WTC11 (cell line): ENCODE measurements at places on chromosomes 6 and 20. TPM values are rescaled to one million over a fixed set of nuclear protein-coding genes. Genes with fewer than 3 reads are reported as not detected.

DOK5 gene
- 8.8 to 10.4 TPM (median 10.1 TPM) in 3 replicates for total RNA-seq

CEP162 gene
- total RNA-seq: 7.6 to 8.3 TPM (median 7.9 TPM) in 3 replicates

- no peak overlapping the region for H3K4me3 ChIP-seq
- H3K27ac ChIP-seq: no peak overlapping the region
- H3K36me3 ChIP-seq: peaks cover 12% of the 10 kb centered on the region
- no peaks in the 10 kb centered on the region for H3K27me3 ChIP-seq
Measured at GRCh38 chr20:6142348-6142993, 19.6 kb upstream of the FERMT1 start.

CST7 gene
- total RNA-seq: not detected in 3 replicates

GRCh38 chr6:169843991-169844390 is 92.6 kb downstream of the ERMARD start:
- 0 out of 2 replicates have a peak, but pooled peaks cover 3% of the 10 kb centered on the region for H3K4me1 ChIP-seq
- DNase-seq: no peak
- H3K27me3 ChIP-seq: no peaks in the 10 kb centered on the region
- H3K36me3 ChIP-seq: no peaks in the 10 kb centered on the region
- no peak overlapping the region for H3K4me3 ChIP-seq
- no peak overlapping the region for H3K27ac ChIP-seq

GRCh38 chr6:163036160-163036645 is 308.4 kb downstream of the PACRG start:
- H3K4me3 ChIP-seq: no peak overlapping the region
- peaks cover 16% of the 10 kb centered on the region for H3K36me3 ChIP-seq
- no peak for DNase-seq
- H3K27ac ChIP-seq: no peak overlapping the region

- no peaks in the 10 kb centered on the region for H3K27me3 ChIP-seq
Measured at GRCh38 chr6:47653706-47654105, 44.7 kb upstream of the ADGRF4 start.

RSPO3 gene
- total RNA-seq: 0.14 TPM in 1 of 3 replicates, not detected in the others

DNA sequence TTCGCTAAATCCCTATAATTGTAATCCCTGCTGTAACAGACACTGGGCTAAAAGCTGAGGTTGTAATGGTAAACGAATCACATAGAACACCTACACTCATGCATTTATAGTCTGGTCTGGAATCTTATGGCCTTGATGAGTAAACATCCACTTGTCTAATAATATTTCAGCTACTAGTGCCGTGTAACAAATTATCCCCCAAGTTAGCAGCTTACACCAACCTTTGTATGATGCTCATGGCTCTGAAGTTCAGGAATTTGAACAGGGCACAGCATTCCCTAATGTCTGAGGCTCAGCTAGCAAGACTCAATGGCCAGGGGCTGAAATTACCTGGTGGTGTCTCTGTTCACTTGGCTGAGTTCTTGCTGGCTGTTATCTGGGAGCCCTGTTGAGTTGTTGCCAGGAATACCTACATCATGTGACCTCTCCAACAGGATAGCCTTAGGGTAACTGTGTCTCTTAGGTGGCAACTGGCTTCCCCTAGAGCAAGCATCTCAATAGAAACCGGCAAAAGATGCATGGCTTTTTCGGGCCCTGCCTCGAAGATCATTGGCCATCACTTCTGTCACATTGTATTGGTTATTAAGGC is 100.9 kb upstream of the TMEM170B start:
- no peak overlapping the region for H3K27ac ChIP-seq
- 0 out of 2 replicates have a peak, but pooled peaks cover under 1% of the 10 kb centered on the region for H3K4me1 ChIP-seq
- H3K36me3 ChIP-seq: no peaks in the 10 kb centered on the region

DNA sequence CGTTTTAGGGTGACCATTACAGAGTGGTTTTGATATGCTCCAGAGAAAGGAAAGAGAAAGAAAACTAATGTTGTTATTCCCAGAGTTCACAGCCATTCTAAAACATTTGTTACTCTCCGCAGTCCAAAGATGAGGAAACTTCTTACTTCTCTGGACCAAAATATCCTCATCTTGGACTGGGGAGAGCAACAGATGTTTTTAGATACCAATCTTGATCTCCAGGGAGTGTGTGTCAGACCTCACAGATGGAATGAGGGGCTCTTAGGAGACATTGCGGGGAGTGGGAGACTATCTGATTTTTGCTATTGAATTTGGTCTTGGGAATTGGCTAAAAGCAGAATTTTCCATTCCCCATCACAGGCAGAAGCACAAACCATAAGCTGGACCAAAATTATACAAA is 110.8 kb downstream of the TNFAIP3 start:
- no peak overlapping the region for H3K27ac ChIP-seq
- H3K27me3 ChIP-seq: no peaks in the 10 kb centered on the region
- H3K4me3 ChIP-seq: no peak overlapping the region
- no peaks in the 10 kb centered on the region for H3K36me3 ChIP-seq
- peaks cover 13% of the 10 kb centered on the region for H3K4me1 ChIP-seq

CPNE5 gene
- 0.44 to 0.71 TPM (median 0.48 TPM) in 3 replicates for total RNA-seq

DNA sequence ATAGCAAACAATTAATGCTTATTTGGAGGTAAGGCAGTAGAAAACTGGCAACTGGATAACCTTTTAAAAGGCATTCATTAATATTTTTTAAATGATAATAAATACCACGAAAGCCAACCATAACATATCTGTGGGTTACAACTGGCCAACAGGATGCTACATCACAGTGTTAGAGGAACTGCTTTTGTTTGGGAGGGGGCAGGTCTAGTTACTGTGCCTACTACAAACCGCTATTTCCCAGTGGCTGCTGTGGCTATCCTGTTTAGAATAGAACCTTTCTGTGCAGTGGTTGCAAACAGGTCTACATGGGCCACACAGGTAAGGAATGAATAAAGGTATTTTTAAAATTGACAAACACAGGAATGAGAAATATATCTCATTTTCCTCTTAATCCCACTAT is 976 bp downstream of the PIGT start:
- H3K4me3 ChIP-seq: peak overlapping the region; percentile 91
- H3K27me3 ChIP-seq: no peaks in the 10 kb centered on the region
- H3K4me1 ChIP-seq: peaks cover 10% of the 10 kb centered on the region

DNA sequence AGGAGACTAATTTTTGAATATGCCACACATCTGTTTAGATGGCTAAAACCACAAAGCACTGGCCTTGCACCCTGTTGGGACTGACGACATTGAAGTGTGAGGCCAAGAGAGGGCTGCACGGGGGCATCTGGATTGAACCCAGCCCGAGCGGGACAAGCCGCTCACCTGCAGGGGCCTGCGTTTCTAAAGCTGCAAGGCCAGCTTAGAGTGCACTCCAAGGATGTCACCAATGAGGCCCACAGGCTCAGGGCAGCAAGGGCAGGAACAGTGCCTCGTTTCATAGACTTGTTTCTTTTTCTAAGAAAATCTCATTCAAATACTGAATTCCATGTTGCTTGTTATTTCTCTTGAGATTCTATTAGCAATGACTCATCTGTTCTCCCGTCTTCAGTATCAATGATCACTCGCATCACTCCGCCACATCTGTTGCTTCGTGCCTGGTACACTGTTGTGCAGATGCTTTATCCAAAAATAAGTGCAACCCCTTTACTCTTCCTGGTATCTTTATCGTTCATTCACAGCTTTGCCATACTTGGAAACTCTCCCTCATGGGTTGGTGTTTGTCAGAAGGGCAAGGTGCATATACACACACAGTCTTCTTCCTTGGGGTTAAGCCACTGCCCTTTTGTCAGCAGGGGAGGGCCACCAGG is 120.1 kb downstream of the IRF4 start:
- H3K4me1 ChIP-seq: peaks cover 32% of the 10 kb centered on the region
- H3K27me3 ChIP-seq: no peaks in the 10 kb centered on the region
- no peak overlapping the region for H3K4me3 ChIP-seq
- no peak for DNase-seq
- H3K27ac ChIP-seq: peak overlapping the region; percentile 38; the same call in 1 of the 2 replicates

ATAT1 gene
- 19.3 to 21.7 TPM (median 20.3 TPM) in 3 replicates for total RNA-seq

RSPH9 gene
- total RNA-seq: 0.16 to 0.35 TPM (median 0.32 TPM) in 3 replicates

DEFB115 gene
- total RNA-seq: not detected in 3 replicates

DCBLD1 gene
- 9.6 to 11.2 TPM (median 10.6 TPM) in 3 replicates for total RNA-seq

DNA sequence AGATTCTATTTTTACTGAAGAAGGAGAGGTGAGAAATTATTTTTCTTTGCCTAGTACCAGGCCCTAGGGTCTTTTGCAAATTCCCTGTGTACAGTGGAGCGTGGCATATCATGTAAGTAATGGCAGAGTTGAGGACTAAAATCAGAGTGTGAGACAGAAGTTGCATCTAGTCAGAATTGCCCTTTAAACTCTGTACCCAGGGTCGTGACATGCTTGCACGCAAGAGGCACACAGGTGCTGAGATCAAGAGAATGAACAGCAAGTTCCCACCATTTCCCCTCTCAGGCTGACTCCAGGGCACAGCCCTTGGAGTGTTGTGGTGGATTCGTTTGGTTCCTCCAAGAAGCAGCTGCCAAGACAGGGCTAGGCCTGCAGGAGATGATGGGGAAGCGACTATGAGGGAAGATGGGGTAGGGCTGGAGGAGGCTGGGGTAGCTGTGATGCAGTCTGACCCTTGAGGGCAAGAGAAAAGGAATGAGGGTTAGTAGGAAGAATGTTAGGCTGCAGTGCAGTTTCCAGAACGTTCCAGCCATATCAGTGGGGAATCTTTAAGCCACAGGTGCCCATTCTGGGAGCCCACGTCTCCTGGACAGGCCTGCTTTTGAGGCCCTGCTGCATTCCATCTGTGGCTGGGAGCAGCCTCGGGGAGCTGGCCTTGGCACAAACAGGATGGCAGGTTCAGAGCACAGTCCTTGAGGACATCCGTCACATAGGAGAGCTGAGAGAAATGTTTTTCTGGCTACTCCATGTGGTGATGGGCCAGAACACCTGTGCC is 6.9 kb downstream of the NELFCD start:
- peaks cover 64% of the 10 kb centered on the region for H3K36me3 ChIP-seq
- H3K27ac ChIP-seq: no peak overlapping the region
- no peaks in the 10 kb centered on the region for H3K27me3 ChIP-seq

DNA sequence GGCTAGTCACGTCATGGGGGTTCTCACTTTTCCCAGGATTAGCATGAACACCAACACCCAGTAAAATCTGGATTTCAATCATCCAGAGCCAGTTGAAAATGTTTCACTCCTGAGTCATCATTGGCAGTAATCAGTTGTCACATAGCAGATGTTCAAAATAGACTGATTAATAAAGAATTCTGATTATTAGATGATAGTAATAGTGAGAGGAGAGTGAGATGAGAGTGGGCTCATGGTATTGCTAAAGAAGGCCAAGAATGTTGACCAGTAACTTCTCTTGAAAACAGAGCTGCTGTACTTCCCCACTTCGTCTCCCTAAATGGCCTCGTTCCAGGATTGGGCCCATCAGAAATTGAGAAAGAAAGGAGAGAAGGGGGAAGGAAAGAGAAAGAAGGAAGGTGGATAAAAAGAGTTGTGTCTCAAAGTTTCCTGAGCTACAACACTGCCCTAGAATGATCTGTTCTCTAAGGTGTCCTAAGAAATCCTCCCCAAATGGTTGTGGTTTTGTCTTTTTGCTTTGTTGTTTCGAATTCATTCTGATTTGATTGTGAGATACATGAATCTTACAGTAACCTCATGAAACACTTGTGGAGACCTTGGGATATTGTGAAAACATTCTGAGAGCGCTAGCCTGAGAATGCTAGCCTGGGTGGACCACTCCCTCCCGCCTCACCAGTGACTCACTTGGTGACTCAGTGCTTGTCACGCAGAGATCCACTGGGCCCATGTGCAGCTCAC is 502.2 kb upstream of the JARID2 start:
- H3K4me1 ChIP-seq: 0 out of 2 replicates have a peak, but pooled peaks cover 4% of the 10 kb centered on the region
- no peak for DNase-seq
- H3K27me3 ChIP-seq: no peaks in the 10 kb centered on the region
- H3K27ac ChIP-seq: no peak overlapping the region

GRCh38 chr20:8627340-8628004 is 441.4 kb upstream of the PLCB4 start:
- H3K27ac ChIP-seq: no peak overlapping the region
- peaks cover 7% of the 10 kb centered on the region for H3K4me1 ChIP-seq
- H3K4me3 ChIP-seq: no peak overlapping the region

DNA sequence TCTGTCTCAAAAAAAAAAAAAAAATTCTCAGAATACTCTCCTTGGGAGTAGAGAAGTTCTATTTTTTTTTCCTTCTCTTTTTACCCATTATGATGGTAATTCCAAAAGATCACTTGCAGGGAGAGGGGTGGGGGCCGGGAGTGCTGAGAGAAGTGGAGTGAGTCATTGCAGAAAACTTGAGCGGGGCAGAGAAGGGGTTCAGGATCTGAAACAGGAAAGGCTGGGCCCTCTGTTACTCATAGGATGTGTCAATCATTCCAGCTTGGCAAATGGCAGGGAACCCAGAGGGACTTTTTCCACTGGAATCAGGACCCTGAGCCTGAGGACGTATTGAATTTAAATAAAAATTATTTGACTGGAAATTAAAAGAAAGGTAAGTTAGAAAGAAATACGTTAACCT is 111.4 kb upstream of the ARMC2 start:
- peak; percentile 43 for DNase-seq
- H3K27ac ChIP-seq: no peak overlapping the region; the same call in 1 of the 2 replicates
- H3K4me3 ChIP-seq: no peak overlapping the region
- H3K36me3 ChIP-seq: no peaks in the 10 kb centered on the region
- peaks cover 64% of the 10 kb centered on the region for H3K4me1 ChIP-seq

- no peaks in the 10 kb centered on the region for H3K27me3 ChIP-seq
- peaks cover 27% of the 10 kb centered on the region for H3K4me1 ChIP-seq
- DNase-seq: no peak
- H3K4me3 ChIP-seq: no peak overlapping the region
Measured at GRCh38 chr6:68701159-68701558, 66.1 kb downstream of the ADGRB3 start.

GRCh38 chr6:22774129-22774528 is 204.8 kb downstream of the HDGFL1 start:
- DNase-seq: no peak
- no peak overlapping the region for H3K4me3 ChIP-seq
- H3K27me3 ChIP-seq: no peaks in the 10 kb centered on the region; the same call in none of the 2 replicates

AHI1 gene
- total RNA-seq: 18.1 to 18.8 TPM (median 18.4 TPM) in 3 replicates

PPP1R16B gene
- 8.1 to 12.0 TPM (median 8.2 TPM) in 3 replicates for total RNA-seq
